ENCODE measurements at places on chromosomes 1 and 21.

- peak; percentile 51 for DNase-seq
Observed at GRCh38 chr21:39379986-39380891, 31.4 kb upstream of the HMGN1 start.

- no peak for DNase-seq
Observed at GRCh38 chr1:220696863-220697231, 6.7 kb downstream of the C1orf115 start.

GRCh38 chr1:87524021-87524754 lies 195.5 kb downstream of the LMO4 start:
- DNase-seq = no peak

DNA sequence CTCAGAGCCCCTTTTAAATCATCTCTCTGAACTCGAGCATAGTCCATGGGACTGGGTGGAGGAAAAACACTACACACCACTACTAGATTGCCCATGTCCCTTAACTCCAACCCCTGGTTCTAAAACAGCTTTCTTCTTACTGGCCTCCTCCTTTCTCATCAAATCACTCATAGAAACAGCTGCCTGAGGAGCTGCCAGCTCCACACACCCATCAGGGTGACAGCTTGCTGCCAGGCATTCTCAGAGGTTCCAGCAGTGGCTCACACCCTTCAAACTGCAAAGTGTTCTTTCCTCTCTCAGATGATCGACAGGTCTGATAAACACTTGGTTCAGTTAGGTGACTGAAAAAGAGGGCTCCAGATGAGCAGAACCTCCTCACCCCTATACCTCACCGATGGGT lies 543.0 kb upstream of the PLXNA2 start:
- DNase-seq = no peak

GRCh38 chr1:56570924-56571372 lies 8.4 kb downstream of the PLPP3 start:
- DNase-seq = peak; percentile 90
